ENCODE measurements at places on chromosomes 6 and 20.

GRCh38 chr20:63106108-63106764, 99.5 kb upstream of the BHLHE23 start:
- no peak for DNase-seq

DNA sequence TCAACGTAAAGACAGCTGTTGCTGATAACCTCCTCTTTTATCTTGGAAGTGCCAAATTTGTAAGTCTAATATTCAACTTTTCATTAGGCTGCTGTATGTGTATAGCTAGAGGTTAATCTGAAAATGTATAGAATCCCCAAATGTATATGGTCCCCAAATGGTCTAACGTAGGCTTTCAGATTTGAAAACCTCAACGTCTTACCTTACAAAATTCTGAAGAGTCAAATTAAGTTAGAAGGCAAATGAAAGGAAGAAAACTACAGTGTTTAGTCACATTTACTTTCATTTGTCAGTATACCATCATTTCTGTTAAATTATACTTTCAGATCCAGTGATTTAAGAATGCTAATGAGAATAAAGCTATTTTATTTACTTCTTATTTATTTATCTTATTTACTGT, 256.9 kb downstream of the ARHGAP18 start:
- no peak for DNase-seq

DNA sequence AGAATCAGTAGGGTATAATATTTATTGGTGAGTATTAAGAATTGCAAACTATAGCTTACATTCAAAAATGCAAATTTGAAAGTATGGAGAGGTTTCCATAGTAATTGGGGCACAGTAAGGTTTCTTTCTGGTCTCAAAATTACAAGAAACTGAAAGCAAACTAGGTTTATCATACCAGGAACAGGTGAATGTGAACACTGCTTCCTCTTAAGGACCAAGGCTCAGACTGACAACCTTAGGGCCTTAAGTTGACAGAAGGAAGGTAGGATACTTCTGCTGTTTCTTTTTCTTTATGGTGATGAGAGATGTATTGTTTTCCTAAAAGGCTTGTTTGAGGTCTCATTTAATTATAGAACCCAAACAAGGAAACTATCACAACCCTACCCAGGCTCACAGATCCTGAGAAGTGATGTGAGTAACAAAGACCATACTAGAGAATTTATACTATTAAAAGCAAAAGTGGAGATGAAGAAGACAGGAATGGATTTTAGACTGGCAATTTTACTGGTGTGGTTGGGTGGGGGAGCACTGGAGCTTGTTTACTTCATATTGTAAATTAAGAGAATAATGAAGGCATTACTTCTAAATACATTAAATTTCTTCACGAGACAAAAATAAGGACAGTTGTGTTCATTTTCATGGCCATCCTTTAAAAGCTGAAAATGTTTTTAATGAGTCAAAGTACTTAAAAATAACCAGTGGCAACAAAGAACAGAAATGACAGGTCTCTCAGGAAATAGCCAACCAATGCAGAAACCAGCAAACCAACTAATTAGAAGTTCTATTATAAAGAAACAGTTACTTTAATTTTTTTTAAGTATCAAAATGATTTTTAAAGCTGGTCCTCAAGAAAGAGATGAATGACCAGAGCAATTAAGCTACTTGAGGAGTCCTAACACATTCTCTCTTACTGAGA, 21.3 kb downstream of the STAU1 start:
- DNase-seq, result no peak

- no peak for DNase-seq
Measured at GRCh38 chr6:23454080-23454976, 671.7 kb upstream of the NRSN1 start.

DNA sequence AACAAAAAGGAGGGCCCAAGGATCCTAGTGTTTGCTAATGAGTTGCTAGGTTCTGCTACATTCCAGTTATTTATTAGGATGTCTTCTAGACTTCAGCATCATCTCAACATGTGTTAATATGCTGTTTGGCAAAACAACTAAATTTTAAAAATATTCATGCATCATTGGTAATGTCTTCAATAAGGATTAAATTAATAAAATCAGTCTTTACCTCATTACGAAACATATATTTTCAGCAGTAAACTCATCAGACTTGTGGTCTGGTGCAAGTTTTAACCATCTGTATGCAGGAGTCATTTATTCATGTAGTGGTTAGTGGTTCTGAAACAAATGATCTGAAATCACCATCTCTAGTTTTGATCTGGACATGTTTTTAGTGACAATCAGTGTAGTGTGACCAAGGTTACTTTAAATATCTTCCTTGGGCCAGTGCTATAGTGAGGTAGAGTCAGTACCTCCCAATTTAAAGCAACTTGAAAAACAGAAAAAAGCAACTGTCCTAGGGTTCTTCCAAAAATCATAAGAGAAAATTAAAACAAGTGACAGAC, 85.0 kb upstream of the KCNK16 start:
- DNase-seq, result no peak

DNA sequence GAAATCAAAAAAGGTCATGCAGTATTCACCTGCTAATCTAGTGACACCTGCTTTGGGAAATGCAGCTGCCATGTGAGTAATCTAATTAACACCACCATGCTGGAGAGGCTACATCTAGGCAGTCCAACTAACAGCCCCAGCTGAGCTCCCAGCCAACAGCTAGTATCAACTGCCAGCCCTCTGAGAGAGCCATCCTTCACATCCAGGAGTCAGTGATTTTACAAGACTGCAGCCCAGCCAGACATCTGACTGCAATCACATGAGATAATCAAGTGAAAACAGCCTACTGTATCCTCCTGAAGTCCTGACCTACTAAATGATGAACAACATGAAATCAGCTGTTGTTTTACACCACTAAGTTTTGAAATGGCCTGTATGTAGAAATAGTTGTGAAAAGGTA, 298.4 kb downstream of the TRDN start:
- DNase-seq, result no peak

- DNase-seq, result no peak
Measured at GRCh38 chr6:26126394-26127235, 39.4 kb downstream of the HFE start.

GRCh38 chr6:54624779-54625178, 221.8 kb upstream of the FAM83B start:
- no peak for DNase-seq

GRCh38 chr6:113650610-113650979, 206.6 kb upstream of the MARCKS start:
- no peak for DNase-seq

GRCh38 chr20:50865114-50865513, 66.1 kb downstream of the ADNP start:
- no peak for DNase-seq

GRCh38 chr20:24098886-24099285, 110.3 kb upstream of the GGTLC1 start:
- DNase-seq, result no peak

DNA sequence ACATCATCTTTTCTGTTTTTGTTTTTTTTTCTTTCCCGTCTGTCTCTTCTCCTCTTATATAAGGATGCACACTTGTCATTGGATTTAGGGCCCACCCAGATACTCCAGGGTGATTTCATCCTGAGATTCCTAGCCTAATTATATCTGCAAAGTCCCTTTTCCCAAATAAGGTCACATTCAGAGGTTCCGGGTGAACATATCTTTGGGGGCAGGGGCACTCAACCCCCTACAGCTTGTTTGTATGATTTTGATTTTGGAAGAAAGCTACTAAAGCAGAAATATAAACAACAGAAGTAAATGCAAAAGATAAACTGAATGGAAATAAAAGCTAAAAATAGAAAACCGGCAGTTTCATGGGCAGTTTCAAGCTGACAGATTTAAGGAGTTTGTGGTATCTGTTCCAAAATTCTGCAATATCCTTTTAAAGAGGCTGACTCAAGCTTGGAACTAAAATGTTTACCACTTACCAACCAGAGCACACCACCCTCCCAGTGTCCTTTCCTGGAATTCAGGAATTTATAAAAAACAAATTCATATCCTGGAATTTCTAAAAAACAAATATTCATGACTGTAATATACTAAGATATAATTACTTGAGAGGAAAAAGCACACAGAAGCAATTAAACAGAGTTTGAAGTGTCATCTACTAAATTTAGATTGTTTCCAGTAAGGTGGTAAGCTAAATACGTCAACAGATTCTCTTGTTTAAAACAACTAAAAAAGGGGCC, 100.0 kb upstream of the CARMIL1 start:
- no peak for DNase-seq

DNA sequence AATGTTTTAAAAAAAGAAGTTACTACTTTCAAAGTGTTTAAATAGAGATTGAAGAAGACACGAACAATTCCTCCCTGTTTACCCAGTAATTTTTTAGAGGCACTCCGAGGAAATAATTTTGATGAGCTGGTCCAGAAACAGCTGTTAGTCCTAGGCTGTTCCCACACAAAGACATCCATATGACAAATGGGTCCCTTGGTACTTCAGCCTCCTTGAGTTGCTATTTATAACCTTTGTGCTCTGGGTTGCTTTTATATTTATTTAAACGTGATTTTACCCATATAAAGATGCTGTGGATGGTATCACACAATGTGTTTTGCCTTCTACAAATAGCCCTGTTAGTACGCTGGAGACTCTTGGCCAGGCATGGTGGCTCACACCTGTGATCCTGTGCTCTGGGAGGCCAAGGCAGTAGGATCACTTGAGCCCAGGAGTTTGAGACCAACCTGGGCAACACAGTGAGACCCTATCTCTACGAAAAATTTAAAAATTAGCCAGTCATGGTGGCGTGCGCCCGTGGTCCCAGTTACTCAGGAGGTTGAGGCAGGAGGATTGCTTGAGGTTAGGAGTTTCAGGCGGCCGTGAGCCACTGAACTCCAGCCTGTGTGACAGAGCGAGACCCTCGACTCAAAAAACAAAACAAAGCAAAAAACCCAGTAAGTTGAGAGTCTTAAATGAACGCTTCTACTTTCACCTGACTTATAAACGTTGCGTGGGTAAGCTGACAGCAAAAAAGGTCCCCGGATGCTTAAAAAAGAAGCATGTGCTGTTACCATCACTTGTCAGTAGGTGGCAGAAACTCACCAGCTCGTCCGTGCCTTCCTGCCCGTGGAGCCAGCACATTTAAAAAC, 56.9 kb upstream of the ARMH2 start:
- DNase-seq, result peak; percentile 11

- DNase-seq, result no peak
Measured at GRCh38 chr6:63941747-63942470, 306.3 kb downstream of the PHF3 start.

GRCh38 chr20:50743087-50743486, 11.7 kb downstream of the PARD6B start:
- no peak for DNase-seq

GRCh38 chr6:36929607-36930006, 24.9 kb upstream of the PI16 start:
- no peak for DNase-seq

Measured in activated naive CD4-positive, alpha-beta T cell (primary cell).